ENCODE measurements at places on chromosomes 13 and 19.

DNA sequence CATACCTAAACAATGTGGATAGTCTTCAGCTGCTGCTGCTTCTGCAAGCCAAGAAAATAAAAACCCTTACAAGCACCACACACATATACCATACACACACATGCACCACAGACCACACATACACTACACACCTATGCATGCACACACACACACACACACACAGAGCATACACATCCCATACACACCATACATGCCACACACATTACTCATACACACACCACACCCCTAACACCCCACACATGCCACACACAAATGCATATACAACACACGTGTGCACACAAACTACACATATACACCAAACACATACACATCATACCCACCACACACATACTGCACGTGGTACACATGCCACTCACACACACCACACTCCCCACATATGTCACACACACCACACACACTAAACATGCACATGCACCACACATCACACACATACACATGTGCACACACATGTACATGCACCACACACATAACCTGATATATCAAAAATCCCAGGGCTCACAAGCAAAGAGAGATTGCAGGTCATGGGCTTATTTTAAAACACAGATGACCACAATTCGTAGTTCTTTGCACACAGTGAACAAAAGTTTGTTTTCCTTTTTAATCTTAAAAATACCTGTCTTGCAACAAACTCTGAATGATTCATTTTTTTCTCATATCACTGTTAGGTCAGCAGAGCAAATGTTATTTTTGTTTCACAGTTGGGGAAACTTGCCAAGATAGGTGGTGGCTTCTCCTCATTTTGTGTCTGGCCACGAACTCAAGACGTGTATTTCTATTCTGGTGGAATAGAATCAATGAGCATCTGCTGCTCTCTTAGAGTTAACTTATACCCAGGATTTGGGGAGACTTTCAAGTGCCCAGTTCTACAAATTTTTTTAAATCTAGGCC is 456.6 kb downstream of the FGF9 start:
- no peak for DNase-seq

GRCh38 chr19:1364070-1364704 is 19.5 kb upstream of the NDUFS7 start:
- DNase-seq: no peak

GRCh38 chr13:29397265-29397664 is 198.2 kb downstream of the SLC7A1 start:
- DNase-seq: no peak

DNA sequence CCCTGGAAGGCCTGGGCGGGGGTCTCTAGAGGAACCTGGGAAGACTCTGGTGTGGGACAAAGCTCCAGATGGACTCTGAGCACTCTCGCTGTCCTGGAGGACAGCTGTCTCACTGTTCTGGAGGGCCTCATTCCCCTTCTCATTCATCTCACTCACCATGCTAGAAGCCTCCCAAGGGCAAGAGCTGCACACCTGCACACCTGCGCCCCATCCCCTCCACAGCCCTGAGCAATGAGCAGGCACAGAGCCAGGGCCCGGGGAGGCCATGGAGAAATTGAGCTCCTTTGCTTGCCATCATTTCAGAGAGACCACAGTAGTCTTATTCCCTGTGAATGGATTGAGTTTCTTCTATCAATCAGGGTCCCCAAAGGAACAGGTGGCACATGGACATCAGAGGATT is 1168.5 kb downstream of the UQCRFS1 start:
- DNase-seq: no peak

DNA sequence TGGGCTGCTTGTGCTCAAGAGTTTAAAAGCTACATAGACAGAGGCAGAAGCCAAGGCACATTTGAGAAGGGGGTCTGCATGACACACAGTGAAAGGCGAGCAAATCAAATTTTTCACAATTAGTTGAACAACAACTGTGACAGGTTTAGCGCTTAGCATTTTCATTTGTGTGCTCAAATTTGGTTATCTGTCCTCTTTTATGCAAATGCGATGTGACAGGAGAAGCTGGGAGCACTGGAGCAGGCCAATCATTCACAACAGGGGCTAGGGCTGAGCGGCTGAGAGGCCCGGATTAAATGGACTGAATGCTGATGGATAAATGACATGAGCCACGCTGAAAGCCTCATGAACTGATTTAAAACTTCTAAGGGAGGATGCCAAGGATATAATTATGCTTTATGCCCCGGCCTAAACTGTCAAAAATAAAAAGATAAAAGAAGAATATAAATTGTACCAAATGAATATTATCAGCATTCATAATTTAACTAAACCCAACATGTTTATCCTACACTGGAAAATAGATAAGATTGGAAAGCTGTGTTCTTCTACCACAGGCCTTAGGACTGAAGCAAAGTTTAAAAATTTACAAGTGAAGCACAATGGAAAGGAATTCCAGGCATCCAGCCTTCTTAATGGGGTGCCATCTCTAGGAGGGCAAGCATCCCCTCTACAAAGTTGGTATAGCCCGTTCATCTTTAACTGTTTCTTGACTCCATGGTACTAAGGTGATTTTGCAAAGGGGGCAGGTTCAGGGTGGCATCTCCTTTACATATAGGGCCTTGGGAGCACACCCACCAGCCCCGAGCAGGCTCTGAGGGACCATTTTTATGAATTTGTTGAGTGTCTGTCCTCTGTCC is 117.9 kb downstream of the RBM26 start:
- DNase-seq: no peak

GRCh38 chr19:9836021-9836420 is 903 bp downstream of the PIN1 start:
- no peak for DNase-seq

GRCh38 chr13:83229574-83230305 is 652.5 kb downstream of the SLITRK1 start:
- DNase-seq: no peak

DNA sequence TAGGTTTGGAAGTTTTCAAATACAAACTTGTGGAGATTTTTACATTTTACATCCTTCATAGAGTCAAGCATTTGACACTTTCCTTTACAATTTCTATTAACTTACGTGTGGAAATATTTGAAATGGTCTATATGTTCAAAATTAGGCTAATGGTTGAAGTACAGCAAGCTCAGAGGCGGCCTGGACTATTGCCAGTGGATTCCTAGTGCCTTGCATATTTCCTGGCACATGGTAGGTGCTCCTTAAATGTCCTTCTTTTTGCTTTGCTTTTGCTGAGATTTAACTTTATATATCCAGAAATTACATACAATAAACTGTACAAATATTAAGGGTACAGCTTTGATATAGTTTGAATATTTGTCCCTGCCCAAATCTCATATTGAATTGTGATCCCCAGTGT is 93.9 kb downstream of the UBL3 start:
- no peak for DNase-seq

DNA sequence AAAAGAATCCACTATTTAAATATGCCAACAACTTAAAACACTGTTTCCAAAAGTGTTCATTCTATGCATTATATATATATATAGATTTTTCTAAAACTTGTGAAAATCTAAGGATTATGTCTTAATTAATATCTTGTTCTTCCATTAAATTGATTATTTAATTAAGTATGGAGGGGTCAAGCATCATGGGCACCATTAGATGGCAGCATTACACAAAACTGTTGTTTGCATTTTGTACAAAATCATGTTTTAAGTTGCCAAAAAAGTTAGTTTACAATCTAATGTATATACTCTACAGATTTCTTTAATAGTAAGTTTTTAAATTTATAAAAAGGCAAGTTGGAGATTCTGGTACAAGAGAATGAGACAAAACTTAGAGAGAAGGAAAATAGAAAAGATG is 213.2 kb upstream of the EDNRB start:
- no peak for DNase-seq

DNA sequence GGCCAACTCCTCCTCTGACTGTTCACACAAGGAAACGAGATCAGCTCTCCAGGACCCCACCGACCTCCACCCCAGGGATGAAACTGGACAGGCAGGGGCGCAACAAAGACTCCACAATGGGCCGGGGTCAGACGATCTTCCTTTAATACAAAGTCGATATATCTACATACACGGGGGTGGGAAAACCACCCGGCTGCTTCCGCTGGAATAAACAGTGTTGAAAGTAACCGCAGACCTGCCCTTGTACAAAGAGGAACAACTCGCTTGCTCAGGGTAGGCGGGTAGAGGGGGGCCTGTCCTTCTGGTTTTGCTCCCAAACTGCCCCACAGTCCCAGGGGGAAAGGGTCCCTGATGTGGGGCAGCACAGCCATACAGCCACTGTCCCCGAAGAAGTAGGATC is 135.2 kb downstream of the PTPRS start:
- DNase-seq: no peak

- no peak for DNase-seq
Observed at GRCh38 chr13:99989276-99990125, 7.9 kb downstream of the ZIC2 start.

- no peak for DNase-seq
Observed at GRCh38 chr19:49682274-49682673, 5.2 kb downstream of the PRMT1 start.

- DNase-seq: no peak
Observed at GRCh38 chr13:111388851-111389500, 68.5 kb downstream of the TEX29 start.

DNA sequence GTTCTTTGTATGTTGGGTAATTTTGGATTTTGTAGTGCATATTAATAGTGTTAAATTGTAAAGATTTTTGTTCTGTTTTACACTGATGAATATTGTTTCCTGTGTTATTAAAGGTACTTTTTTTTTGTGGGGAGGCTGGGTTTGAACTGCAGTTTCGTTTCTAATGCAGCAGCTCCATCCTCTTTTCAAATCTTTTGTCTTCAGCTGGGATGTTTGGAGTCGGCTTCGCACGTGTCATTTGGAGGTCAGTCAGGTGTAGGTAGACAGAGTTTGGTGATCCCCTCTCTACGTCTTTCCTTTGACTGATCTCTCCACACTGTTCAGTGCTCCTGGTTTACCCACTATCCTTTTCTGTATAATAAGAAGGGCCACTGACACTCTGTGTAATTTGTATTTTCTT is 30.3 kb downstream of the TDRD3 start:
- DNase-seq: no peak

GRCh38 chr13:79909644-79910043 is 428.7 kb downstream of the NDFIP2 start:
- no peak for DNase-seq

DNA sequence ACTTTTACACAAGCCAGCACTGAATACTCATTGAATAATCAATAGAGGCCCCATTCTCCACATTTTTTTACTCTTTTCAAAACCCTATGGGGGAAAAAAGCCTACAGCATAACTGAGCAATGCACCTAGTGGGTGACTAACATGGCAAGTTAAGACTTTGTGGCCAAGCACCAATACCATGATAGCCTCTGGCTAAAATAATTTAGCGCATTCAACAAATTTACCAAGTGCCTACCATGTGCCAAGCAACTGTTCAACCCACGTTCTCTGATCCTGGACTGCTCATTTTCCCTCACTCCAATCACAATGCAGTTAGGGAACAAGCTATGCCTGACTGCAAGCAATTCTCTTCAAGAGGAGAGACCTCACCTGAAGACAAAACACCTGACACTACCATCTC is 3.0 kb downstream of the ANKRD10 start:
- no peak for DNase-seq

- DNase-seq: no peak
Observed at GRCh38 chr19:55590617-55591016, 8.7 kb downstream of the FIZ1 start.

GRCh38 chr13:59566561-59566960 is 597.2 kb downstream of the DIAPH3 start:
- no peak for DNase-seq
